ENCODE measurements at places on chromosomes 3 and 15. TPM values are rescaled to one million over a fixed set of nuclear protein-coding genes. Genes with fewer than 3 reads are reported as not detected.

DNA sequence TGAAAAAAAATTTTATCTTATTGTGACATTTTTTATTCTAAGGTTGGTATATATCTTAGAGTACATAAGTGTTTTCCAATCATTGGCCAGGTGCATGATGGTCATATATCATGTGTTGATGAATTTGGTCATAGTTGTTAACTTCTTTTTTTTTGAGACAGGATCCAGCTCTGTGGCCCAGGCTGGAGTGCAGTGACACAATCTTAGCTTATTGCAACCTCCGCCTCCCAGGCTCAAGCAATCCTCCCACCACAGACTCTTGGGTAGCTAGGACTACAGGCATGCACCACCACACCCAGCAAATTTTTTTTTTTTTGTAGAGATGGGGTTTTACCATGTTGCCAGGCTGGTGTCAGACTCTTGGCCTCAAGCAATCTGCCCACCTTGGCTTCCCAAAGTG is 44.0 kb downstream of the PCCB start:
- no peak for DNase-seq

The C3orf49 gene
- not detected for total RNA-seq

GRCh38 chr3:72041511-72041910 is 256.6 kb upstream of the PROK2 start:
- no peak for DNase-seq

DNA sequence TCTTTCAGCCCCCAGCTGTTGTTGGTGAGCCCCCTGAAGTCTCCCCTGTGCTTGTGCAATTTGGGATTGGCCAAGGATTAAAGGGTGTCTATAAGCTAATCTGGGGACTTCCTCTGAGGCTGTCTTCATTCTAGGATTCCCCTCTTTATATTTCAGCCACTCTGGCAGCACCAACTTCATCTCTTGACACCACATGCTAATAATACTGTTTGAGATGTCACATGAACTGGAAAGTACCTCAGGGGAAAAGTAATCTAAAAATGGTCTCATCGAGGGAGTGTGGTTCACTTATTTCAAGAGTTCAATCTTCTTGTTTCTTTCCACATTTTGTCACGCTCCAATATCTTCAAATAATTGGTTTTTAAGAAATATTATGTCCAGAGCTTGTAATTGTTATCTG is 279.2 kb upstream of the TMC3 start:
- DNase-seq: no peak

DNA sequence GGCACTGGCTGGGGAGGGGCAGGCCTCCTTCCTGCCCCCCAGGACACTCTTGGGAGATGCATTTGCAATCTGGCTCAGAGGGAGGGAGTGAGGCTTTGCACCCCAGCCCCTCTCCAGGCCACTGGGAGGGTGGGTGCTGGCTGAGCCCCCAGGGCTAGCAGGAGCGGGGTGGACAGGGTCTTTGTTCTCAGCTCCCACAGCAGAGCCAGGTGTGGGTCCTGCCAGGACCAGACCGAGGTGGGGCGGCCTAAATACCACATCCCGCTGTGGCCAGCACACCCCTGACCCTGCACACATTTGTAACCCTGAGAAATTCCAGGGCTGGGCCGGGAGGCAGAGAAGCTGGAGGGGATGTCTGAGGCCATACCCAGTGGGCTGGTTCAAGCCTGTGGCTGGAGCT is 41.0 kb downstream of the STARD5 start:
- DNase-seq: no peak

DNA sequence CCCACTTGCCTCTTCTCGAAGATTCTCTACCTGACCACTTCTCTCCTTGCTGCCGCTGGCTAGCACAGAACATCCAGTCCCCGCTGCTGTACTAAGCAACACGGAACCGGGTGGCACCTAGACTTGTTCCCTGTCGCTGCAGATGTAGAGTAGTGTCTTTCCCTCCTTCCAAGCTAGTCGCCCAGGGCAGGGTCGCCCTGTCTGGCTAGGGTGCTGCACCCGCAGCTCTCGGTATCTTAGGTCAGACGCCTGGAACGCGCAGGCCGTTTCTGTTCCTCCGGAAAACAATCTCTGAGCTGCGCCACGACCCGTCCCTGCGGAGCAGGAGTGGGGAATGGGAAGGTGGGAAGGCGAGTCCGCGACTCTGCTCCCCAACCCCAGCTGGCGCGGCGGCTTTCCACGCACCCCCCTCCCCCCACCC is 758 bp upstream of the SNX33 start:
- DNase-seq: no peak

The ILDR1 gene
- total RNA-seq: not detected

GRCh38 chr15:58260725-58261267 is 122.6 kb downstream of the AQP9 start:
- peak; percentile 89 for DNase-seq
